ENCODE measurements at places on chromosomes 1 and 21. TPM values are rescaled to one million over a fixed set of nuclear protein-coding genes. Genes with fewer than 3 reads are reported as not detected.

GRCh38 chr1:34101151-34101550 is 63.9 kb downstream of the CSMD2 start:
- peak; percentile 37 for DNase-seq

DNA sequence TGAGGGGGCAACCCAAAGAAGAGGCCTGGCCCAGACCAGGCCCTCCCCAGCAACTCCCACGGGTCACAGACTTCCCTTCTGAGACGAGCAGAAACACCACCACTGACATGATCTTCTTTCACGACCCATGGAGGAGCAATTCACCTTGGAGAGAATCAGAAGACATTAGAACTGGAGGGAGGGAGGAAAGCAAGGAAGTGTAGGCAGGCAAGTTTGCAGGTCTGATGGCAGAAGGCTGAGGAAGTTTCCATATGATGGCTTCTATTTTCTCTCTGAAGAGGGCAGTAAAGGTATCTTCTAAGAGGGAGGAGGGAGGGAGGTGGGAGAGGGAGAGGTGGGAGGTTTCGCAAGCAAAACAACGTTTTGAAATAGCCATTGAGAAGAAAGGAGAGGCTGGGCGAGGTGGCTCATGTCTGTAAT is 1.4 kb upstream of the UBXN10 start:
- DNase-seq: no peak

GRCh38 chr1:198102454-198102827 is 54.4 kb upstream of the NEK7 start:
- DNase-seq: no peak

DNA sequence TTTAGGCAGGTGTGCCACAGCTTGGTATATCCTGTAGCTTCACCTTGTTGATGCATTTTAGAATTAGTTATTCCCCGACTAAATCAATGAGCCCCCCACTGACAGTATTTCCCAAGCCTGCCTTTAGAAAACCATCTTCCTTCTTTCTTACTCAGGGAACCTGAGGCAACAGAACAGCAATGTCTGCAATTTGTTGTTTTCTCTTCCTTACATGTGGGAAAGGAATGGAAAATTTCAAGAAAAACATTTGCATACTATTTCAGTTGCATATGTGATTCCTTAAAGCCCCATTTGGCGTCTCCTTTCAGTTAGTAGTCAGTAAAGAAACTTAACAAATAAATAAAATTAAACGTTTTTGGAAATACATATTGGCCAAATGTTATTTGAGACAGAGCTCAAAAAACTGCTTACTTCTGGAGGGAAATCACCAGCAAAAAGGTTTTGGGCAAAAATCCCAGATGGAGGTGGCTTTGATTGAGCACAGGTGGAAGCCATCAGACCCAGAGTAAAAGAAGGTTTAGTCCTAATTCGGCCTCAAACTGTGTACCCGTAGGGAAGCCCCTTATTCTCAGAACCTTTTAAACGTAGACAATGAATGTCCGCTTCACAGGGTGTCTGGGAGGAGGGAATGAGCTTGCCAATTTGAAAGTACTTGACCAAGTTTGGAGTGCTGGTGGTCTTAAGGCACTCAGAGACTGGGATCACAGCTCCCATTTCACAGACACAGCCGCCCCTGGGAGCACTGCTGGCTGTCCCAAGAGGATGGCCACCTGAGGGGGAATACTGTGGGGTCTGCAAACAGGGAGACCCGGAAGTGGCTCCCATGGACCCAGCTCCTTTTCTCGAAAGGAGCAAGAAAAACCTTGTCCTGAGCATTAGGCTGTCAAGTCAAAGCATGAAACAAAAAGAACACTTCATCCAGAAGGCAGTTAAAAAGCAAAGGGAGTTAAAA is 9.4 kb downstream of the LHX4 start:
- no peak for DNase-seq

DNA sequence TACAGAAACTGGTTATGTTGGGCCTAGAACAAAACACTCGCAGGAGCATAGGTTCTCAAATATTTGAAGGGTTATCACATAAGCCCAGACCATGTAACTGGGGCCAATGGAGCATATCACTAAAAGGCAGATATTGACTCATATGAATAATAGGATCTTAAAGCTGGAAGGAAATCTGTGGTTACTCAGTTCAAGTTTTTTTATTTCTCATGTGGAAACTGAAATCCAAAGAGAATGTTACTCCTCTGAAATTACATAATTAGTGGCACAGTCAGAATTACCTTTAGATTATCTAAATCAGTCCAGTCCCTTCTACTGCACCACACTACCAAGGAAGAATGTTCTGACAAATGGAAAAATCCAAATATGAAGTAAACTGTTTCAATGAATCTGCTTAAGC is 12.0 kb downstream of the SLAMF8 start:
- no peak for DNase-seq

- peak; percentile 73 for DNase-seq
Observed at GRCh38 chr1:234963180-234963903, 165.3 kb downstream of the TOMM20 start.

- no peak for DNase-seq
Observed at GRCh38 chr1:14165371-14165801, 433.1 kb upstream of the KAZN start.

- DNase-seq: no peak
Observed at GRCh38 chr1:162218546-162218945, 149.1 kb downstream of the NOS1AP start.

DNA sequence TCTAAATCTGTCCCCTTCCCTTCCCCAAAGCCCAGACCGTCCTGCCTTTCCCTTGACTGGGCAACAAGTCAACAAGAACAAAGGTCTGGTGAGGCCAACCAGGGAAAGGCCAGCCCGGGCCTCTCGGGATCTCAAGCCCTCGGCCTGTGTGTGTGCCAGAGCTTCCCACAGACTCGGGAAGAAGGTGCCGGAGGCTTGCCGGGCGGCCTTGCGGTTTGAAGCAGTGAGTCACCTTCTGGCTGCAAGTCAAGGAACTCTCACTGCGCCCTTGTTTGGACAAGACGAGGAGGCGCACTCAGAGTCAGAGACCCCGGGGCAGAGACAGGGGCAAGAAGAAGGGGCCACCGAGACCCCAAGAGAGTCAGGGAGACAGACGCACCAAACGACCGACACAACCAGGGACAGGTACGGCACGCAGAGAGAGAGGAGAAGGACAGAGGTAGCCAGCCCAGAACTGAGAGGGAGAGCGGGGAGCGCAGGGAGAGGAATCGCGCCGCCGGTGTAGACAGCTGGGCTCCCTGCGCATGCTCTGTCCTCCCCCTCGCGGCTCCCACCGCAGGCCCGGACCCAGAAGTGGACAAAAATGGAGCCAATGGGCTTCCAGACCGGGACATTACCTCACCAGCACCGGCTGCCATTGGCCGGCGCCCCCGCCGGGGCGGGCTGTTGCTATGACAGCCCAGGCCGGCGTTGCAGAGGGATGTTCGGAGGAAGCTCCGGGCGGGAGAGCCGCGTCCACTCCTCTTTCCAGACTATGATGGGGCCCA is 66.6 kb upstream of the LAPTM5 start:
- peak; percentile 96 for DNase-seq

DNA sequence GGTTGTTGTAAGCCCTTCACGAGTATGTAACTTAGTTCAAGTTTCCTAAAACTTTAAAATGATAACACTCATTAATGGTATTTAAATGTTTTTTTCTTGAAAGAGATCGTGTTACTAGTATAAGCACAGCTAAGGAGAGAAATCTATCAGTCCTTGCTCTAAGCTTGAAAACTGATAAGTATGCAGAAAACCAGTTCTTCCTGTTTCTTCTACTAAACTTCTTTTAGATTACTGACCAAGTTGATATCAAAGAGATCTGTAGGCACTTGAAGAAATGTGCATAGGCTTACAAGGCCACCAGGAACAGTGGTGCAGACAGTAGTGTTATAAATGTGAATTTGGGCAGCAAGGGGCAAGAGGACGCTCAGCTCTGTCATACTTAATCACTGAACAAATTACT is 3.9 kb downstream of the EFCAB14 start:
- no peak for DNase-seq

DNA sequence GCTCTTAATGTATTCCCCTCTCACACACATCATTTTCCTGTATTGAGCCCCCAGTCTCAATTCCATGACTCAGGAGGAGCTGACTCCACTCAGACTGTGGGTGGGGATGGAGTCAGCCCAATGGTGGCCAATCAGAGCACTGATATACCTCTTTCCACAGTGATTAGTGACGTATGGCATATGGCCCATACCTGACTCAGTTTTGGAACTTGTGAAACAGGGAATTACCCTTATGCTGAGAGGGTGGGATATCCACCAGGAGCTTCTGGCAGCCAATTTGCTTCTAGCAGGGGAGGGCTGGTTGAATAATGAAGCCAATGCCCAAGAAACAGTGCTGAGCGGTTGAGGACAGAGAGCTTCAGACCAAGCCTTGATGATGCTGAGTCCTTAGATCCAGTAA is 86.4 kb upstream of the SPATA6 start:
- DNase-seq: no peak

GRCh38 chr1:53120659-53121058 is 21.8 kb downstream of the SLC1A7 start:
- DNase-seq: no peak

- DNase-seq: no peak
Observed at GRCh38 chr1:177907000-177907399, 62.9 kb downstream of the SEC16B start.

DNA sequence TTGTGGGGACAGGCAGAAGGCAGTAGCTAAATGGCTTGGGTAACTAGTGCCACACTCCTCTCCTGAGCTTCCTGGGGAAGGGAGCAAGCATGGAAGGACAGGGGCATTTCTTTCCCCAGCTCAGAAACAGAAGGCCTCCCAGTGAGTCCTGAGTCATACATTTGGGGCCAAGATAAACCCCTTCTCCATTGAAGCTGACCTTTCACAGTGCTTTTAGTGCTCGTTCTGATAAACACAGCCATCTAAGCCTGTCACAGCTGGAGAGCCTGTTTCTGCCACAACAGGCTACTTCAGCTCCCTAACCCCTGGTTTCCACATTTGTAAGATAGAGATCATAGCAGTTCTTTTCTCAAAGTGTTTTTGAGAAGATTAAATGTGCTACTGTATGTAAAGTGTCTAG is 374.0 kb downstream of the LMX1A start:
- DNase-seq: no peak

GRCh38 chr1:183543619-183544204 is 46.5 kb downstream of the NCF2 start:
- peak; percentile 19 for DNase-seq

DNA sequence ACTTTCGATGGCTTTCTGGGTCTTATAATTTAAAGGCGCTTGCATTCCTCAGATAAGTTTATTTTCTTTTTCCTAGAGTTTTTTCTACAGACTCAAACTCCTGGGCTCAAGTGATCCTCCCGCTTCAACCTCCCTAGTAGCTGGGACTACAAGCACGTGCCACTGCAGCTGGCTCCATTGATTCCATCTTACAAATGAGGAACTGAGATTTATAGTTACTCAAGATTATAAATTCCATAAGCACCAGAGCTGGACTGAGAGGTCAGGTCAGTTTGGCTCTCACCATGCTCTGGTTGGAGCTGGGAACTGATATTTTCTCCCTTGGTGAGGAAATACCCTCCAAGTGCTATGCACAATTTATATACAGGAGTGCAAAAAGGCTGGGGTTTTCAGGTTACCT is 13.4 kb upstream of the PRPF38B start:
- DNase-seq: no peak

GRCh38 chr1:31614414-31615005 is 3.0 kb upstream of the HCRTR1 start:
- no peak for DNase-seq

DNA sequence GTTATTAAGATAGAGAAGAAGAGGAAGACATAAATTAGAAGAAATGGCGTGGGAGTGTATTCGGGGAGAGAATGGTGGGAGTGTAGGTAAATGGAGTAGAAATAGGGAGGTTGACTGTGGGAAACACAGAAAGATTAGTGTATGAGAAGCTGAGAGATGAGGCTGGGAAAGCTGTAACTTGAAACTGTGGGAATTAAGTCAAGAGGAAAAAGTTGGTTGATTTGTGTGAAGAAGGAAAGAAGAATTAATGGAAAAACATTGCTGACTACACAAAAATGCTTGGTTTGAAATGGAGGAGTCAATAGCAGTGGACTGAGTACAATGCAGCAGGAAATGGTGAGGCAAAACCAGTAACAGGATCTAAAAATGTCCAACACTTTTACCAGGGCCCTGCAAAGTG is 448.3 kb downstream of the PTPRC start:
- no peak for DNase-seq

GRCh38 chr1:5757187-5757805 is 234.9 kb downstream of the NPHP4 start:
- DNase-seq: no peak

DNA sequence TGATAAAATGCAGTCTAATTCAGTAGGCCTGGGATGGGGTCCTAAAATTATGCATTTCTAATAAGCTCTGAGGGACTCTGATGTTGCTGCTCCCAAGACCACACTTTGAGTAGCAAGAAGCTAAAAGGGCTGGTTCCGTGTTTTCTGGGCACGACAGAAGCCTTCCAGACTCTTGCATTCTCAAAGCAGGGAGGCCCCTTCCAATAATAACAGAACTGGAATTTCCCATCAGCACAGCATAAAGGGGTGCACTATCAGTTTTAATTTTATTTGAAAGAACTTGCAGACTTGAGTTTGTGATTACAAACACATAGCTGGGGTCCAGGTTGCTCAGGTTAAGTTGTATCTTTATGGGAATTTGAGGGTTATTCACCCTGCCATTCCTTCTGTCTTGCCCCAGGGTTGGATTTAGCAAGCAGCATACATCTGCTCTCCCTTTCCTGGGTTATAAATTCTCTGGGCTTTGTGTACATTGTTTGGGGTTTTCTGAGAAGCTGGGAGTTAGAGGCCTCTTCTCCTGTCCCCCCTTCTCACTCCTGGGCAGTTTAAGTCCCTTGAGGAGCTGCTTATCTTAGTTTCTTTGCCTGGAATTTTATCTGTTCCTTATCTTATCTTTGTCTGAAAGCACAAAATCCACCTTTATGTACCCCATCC is 94.2 kb upstream of the SLC2A1 start:
- no peak for DNase-seq

Gene MTARC1
- polyA plus RNA-seq: 0.72 TPM

Gene DPH2
- 20.9 TPM for polyA plus RNA-seq

Gene ESPN
- polyA plus RNA-seq: not detected

Gene TSPEAR
- not detected for polyA plus RNA-seq

Gene AADACL3
- polyA plus RNA-seq: not detected

Gene NEXN
- polyA plus RNA-seq: 7.8 TPM

Gene GJA8
- polyA plus RNA-seq: not detected

Gene GBP1
- polyA plus RNA-seq: 55.3 TPM

Gene TRIM67
- 0.01 TPM for polyA plus RNA-seq

Gene HMGN2
- 268 TPM for polyA plus RNA-seq

Gene PLEKHG5
- 4.3 TPM for polyA plus RNA-seq

Gene COL16A1
- polyA plus RNA-seq: 88.3 TPM

Gene LCE3D
- polyA plus RNA-seq: not detected

Gene RYR2
- not detected for polyA plus RNA-seq

Gene KCNQ4
- polyA plus RNA-seq: 0.06 TPM

Data from BJ (cell line).